T-helper 22 cell (primary cell): ENCODE measurements at places on chromosomes 1 and 21.

DNA sequence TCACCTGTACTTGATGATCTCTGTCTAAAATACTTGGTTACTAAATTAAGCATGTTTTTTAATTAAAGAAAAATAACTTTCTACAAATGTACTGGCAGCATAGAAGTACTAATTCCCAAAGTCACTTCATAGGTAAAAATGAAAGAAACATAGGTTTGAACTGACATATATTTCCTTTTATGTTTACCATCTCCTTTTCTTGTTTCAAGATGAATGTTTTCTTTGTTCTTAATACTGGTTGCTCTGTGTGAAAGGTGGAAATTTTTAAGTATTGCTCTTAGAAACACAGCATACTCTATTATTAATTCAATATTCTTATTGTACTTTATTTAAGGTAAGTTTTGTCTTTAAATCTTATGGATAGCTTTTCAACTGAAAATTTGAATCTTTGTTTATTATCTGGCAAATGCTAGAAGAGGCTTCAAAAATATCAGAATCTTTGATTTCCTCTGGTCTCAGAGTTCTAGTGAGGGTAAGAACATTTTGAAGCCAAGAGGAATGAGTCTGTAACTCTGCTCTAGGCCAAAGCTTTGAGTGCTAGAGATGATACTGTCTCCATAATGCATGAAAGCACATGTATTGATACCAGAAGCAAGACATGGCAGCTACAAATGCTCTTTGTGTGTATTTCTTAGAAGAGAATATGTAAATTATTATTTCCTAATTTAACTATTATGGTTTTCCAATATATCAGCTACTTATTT, 18.2 kb downstream of the RRP15 start:
- no peak for DNase-seq

DNA sequence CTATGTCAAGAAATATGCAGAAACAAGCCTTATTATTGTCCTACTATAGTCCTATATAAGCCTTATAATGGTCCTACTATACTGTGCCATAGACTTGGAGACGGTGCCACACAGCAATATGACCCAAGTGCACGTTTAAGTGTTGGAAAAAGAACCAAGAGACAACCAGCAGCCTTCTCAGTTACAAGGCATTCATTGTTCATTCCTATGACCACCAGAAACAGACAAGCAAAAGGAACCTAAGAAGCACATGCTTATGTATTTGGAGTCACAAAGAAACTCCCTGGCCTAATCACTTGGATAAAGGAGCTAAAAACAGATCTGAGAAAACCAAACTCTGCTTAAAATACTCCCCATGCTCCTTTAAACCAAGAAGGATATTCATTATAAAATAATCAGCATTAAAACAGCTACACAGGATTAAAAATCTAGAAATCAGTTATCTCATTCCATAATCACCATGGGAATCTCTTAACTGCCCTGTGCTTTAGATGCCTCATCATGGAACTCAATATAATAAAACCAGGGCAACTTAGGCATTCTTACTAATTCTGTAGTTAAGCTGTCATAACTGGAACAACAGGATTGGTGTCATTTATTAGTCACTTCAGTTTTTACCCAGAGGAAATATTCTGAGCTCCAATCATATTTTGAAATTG, 7.0 kb downstream of the COLGALT2 start:
- DNase-seq: no peak

DNA sequence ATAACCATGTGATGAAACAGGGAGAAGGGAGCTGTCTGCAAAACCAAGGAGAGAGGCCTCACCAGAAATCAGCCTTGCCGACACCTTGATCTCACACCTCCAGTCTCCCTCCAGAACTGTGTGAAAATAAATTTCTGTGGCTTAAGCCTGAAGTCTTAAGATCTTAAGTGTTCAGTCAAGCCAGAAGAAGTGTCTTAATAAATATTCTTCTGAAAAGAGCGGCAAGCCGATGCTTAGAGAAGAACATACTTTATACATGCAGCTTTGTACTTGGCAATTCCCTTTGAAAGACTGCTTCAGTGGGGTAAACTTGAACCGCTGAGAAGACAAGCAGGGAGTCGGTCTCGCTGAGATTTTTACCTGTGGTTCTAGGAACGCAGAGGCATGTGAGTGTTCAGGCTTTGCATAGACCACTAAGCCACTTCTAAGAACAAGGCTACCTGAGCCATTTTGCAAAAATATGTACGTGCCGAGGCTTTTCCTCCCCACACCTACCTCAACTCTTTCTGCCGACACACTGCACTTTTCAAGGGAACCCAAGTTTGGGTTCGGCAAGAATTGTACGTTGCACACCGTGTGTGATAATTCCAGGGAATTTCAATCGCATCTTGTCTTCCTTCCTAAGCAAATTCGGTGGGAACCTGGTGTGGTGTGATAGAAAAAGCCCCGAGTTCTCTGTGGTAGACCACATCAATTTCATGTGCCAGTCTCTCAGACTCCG, 3.4 kb downstream of the RUNX1 start:
- peak; percentile 53 for DNase-seq

GRCh38 chr1:207261971-207262370, 59.5 kb upstream of the CD55 start:
- DNase-seq: no peak

DNA sequence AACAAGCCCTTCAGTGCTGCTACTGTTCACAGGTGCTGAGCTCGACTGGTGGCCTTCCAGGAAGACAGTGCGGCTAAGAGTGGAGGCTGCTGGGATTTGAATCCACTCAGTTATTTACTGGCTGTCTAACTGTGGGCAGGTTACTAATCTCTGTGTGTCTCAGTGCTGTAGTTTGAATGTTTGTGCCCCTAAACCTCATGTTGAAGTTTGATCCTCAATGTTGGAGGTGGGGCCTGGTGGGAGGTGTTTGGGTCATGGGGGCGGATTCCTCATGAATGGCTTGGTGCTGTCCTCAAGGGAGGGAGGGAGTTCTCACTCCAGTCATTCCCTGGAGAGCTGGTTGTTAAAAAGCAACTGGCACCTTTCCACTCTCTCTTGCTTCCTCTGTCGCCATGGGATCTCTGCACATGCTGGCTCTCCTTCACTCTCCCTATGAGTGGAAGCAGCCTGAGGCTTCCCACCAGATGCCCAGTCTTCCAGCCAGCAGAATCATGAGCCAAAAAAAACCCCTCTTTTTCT, 334.8 kb downstream of the RPS6KC1 start:
- DNase-seq: no peak

DNA sequence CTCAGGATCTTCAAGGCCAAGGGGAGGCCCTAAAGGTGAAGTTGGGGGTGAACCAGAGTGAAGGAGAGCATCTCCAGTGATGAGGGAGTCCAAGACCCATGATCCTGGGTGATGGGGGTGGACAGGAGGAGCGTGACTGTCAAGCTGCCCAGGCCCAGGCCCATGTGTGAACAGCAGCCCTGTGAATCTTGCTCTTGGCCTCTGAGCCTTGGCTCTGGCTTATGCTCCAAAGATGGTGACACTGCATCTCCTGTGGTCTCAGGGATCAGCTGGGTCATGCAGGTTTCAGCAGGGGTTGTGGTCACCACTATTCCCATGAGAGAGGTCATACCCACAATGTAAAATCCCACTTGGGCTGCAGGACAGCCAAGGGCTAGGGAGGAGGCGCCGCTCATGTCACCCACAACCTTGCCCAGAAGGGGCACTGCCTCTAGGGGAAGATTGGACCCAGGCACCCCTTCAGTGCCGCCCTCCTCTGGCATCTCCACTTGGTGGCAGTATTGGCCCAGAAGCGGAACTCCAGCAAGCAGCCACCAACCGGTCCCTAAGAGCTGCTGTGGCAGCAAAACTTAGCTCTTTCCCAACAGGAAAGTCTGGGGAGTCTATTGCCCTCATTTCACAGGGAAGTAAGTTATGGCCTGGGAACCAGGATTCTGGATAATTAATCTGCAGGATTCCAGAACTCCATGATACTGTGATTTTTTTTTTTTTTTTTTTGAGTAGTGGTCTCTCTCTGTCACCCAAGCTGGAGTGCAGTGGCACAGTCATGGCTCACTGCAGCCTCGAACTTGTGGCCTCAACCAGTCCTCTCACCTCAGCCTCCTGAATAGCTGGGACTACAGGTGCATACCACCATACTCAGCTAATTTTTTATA, 7.5 kb upstream of the WNT3A start:
- peak; percentile 21 for DNase-seq

- DNase-seq: no peak
These were observed 69.6 kb downstream of the PIK3R3 start for GRCh38 chr1:46062651-46063319.

- DNase-seq: no peak
These were observed 61.1 kb downstream of the PTPRU start for GRCh38 chr1:29297450-29297849.

DNA sequence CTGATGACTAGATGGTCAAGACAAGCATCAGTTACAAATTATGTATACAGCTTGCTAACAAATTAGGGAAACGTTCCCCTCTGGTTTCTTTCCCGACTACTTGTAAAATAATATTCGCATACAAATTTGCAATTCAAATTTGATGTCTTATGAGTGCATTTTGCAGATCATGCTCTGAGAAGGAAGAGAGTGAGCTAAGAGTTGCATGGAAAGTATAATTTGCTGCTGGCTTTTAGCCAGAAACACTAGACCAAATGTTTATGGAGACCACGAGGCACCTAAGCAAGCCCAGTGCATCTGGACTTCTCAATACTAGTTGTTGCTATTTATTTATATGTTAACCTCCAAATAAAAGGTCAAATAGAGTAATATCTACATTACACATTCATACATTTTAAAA, 216.0 kb downstream of the SMYD3 start:
- DNase-seq: no peak

- no peak for DNase-seq
These were observed 15.5 kb upstream of the PADI6 start for GRCh38 chr1:17356387-17357026.

DNA sequence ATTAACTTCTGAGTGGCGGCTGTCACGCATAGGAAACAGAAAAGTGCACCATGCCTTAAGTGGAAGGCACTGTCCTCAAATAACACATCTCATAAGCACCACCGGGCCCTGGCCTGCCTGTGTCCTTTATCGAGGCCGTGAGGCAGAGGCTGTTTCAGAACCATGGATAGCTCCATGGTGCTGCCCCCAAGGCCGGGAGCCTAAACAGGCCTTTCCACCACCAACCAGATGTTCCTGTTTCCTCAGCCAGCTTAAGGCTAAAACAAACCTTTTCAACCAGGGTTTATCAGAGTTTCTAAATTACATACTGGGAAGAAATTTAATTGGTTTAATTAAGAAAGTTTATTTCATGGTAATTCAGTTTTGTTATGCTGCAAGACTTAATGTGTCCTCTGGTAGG, 114.4 kb downstream of the DMRTA2 start:
- DNase-seq: no peak

DNA sequence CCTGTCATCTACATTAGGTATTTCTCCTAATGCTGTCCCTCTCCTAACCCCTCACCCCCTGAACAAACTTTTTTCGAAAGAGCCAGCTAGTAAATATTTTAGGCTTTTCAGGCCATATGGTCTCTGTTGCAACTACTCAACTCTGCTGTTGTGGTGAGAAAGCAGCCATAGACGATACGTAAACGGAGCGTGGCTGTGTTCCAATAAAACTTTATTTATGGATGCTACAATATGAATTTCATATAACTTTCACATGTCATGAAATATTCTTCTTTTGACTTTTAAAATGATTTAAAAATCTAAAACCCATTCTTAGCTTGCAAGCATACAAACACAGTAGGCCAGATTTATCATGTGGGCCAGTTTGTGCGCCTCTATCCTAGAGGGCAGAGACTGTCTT, 11.2 kb upstream of the RPS6KA1 start:
- no peak for DNase-seq

DNA sequence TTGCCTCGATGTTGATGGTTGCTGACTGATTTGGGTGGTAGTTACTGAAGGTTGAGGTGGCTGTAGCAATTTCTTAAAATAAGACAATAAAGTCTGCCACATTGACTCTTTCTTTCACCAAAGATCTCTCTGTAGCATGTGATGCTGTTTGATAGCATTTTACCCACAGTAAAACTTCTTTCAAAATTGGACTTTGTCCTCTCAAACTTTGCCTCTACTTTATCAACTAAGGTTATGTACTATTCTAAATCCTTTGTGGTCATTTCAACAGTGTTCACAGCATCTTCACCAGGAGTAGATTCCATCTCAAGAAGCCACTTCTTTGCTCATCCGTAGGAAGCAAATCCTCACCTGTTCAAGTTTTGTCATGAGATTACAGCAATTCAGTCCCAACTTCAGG, 93.2 kb downstream of the PHTF1 start:
- DNase-seq: no peak

GRCh38 chr1:57327946-57328345, 95.9 kb downstream of the DAB1 start:
- no peak for DNase-seq

GRCh38 chr1:46219551-46220520, 16.7 kb downstream of the LURAP1 start:
- DNase-seq: no peak

DNA sequence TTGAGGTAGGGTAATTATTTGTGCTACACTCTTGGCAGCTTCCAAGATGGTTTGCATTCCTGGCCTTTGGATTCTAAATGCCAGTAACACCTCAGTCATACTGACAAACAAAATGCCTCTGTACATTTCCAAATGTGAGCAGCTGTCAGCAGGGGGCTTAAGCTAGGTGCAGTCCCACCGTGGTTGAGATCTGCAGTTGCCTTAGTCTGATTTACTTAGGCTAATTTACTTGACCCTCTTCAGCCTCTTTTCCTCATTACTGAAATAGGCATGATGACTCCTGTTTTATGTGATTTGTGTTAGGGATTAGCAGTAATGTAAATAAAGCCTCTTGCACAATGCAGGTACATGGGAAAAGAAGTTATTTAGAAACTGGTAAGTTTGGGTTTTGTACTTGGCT, 13.5 kb upstream of the SPATA1 start:
- no peak for DNase-seq

DNA sequence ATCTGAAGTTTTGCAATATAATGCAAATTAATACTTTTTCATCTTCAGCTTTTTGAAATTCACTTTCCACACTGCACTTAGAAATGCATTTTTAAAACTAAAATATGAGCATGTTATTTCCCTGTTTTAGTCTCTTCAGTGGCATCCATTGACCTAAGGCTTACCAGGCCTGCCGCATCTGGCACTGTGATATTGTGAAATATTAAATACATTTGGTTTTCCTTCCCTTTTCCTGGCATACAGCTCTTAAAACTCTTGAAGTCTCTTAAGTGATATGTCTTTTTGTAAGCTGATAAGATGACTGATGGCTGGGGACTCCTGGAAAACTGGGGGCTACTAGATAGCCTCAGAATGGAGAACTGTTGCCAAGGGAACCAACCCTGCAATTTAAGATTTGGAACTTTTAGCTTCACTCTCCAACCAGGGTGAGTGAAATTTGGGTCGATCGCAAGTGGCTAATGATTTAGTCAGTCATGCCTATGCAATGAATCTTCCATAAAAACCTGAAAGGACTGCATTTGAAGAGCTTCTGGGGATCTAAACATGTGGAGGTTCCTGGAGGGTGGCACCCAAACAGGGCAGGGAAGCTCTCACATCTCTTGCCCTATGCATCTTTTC, 75.5 kb upstream of the PDC start:
- DNase-seq: no peak

GRCh38 chr1:15008783-15009729, 144.5 kb upstream of the TMEM51 start:
- DNase-seq: no peak

- no peak for DNase-seq
These were observed 17.5 kb upstream of the OTUD3 start for GRCh38 chr1:19864570-19865160.
